Right lobe of liver (tissue), 6 donors: ENCODE measurements at places on chromosomes 1 and 21. TPM values are rescaled to one million over a fixed set of nuclear protein-coding genes. Genes with fewer than 3 reads are reported as not detected.
A peak's percentile ranks its signal among the peaks of the same experiment; 100 is the strongest.

DNA sequence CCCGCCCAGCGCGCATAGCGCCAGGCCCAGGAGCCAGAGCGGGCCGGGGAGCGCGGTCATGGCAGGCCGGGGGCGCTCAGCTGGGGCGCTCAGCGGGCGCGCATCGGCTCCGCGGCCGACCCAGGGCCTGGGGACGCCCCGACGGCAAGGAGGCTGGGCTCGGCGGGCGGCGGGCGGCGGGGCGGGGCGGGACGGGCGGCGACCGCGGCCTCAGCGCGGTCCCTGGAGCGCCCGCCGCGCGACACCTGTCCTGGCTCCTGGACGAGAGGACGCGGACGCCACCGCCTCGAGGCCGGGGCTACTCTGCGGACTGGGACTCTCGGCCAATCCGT lies 273 bp downstream of the BMP8B start:
- no peak for DNase-seq

- DNase-seq: peak; percentile 67
Observed at GRCh38 chr1:1894354-1895059, 3.6 kb upstream of the GNB1 start.

DNA sequence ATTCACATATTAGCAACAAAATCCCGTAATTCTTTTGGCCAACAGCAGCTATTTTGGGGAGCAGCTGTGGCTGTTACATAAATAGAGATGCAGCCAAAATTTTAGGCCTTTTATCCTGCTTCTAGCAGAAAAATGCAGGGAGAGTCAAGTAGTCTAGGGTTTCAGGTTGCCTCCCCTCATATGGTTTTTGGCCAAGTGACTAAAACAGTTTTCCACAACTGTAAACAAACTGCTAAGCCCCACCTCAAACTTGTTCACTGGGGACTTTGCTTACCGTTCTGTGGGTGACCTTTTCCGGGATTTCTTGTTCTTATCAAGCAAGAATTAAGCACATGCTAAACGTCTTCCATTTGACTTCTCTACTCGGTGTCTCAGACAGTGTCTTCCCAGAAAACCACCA lies 133.4 kb downstream of the EDEM3 start:
- no peak for DNase-seq

- DNase-seq: no peak
Observed at GRCh38 chr21:33101300-33101911, 31.5 kb downstream of the OLIG1 start.

DNA sequence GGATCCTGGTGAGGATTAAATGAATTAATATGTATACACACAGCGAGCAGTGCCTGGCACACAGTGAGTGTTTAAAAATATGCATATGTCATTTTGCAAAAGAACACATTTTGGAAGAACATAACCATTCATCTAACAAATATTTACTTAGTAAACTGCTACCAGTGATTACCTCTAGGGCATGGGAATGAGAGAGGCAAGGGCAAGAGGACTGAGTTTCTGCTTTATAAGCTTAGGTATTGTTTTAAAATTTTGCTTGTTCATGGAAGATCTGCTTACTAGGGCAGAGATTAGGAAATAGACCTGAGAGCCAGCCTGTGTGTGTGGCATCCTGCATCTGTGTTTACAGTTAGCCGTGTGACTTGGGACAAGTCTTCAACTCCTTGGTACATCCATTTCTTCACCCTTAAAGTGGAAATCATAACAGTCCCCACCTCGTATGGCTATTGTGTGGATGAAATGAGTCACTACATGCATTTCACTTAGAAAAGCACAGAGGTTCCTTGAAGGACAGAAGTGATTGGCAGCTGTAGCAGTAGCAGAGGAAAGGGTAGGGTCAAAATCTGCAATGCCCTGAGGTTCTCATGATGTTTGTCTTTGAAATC lies 198.5 kb upstream of the FMN2 start:
- no peak for DNase-seq

- DNase-seq: no peak
Observed at GRCh38 chr1:65630855-65631254, 161.8 kb upstream of the PDE4B start.

GRCh38 chr1:156123356-156124196 lies 9.1 kb downstream of the LMNA start:
- peak; percentile 92 for DNase-seq

- DNase-seq: no peak
Observed at GRCh38 chr1:153771261-153771660, 3.9 kb upstream of the SLC27A3 start.

DNA sequence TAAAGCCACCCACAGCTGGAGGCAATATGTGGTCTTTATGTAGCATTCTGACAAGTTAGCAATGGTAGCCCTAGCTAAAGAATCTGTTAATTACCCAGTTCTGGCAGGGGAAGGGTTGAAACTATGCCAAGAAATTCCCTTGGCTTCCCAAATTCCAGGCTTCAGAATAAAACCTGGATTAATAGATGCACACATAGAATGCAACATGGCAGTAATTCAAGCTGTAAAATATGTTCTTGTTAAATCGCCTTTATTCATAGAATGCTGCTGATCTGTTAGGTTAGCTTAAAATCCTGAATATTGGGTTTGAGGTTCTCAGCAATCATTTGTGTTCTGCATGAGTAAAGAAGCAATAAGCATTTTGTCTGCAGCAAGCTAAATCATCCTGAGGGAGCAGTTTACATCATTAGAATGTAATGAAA lies 80.1 kb downstream of the ZNF326 start:
- DNase-seq: no peak

DNA sequence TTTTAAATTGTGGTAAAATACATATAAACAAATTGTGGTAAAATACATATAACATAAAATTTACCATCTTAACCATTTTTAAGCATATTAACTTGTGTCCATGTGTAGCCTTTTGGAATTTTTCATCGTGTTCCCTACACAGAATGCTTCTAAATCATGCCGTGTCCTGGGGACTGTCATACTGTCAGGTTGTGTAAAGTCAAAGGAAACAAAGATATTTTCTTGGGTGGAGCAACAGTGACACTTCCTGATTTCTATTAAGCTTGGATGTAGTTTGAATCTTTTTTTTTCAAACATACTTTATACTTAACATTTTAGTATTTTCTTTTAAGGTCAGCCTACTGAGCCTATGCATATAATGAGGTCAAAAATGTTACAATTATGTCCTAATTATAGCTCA lies 32.3 kb downstream of the DOP1B start:
- no peak for DNase-seq

- no peak for DNase-seq
Observed at GRCh38 chr21:37688952-37689659, 227.2 kb downstream of the KCNJ6 start.

DNA sequence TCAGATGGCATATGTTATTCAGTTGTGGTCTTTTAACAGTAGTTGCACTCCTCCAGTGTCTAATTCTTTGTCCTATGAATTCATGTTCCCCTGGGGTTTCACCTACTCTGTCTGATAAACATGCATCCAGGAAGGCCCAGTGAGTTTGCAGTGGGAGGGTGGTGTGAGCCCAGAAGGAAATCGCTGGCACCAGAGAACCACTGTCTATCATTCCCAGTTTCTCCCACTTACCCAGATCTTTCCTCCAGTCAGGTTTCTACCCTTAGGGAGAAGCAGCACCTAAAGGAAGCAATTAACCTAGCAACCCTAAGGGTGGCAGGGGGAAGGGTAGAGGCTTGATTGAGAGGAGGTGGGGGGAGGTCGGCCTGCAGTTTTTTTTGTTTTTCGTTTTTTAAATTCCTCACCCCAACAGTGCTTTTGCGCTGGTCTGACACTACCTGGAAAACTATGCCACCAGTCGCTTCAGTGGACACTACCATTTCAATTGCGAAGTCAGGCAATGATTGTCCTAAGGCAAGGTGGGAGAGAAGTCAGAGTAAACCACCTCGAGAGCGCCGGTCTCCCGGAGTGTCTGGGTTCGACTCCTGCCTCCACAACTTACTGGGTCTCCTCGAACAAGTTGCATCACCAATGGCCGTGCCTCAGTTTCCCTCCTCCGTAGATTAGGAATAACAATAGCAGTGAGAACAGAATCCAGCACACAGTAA lies 766 bp upstream of the SLC44A3 start:
- DNase-seq: no peak

DNA sequence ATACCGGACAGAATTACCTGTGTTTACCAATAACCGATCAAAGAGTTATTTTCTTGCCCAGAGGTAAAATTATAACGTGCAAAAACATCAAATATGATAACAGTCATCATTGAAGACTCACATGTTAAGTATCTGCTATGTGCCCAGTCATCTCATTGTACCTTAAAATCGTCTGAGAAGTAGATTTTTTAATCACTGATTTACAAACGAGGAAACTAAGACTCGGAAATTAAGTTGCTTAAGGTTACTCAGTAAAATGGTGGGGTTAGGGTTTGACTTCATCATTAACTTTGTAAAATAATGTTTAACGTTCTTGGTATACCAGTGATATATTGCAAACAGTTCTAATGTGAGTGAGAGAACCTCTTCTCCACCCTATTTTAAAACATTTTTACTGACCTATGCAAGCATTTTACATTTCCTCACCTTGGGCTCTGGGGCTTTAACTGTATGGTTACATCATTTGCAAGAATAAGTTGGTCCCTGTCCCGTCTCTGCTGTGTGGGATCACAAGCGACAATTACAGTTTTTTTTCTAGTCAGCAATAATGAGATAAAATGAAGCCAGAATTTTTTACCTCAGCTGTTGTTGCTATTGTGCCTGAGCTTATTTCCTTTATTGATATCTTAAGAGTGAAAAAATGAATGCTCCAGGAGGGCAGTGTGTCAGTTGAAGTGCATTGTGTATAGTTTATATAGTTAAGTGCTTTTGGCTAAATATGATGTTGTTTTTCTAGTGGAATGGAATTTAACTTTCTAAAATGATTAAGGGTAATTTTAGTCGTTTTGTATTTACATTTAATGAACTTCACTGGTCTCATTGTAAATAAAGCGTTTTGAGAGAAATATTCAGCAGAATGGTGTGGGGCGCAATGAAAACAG lies 2.7 kb downstream of the RPRD2 start:
- DNase-seq: no peak

GRCh38 chr1:163789911-163790310 lies 468.2 kb downstream of the NUF2 start:
- DNase-seq: no peak

DNA sequence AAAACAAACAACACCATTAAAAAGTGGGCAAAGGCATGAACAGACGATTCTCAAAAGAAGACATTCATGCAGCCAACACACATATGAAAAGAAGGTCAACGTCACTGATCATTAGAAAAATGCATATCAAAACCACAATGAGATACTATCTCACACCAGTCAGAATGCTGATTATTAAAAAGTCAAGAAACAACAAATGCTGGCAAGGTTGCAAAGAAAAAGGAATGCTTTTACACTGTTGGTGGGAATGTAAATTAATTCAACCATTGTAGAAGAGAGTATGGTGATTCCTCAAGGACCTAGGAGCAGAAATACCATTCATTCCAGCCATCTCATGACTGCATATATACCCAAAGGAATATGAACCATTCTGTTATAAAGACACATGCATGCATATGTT lies 419.6 kb downstream of the NEGR1 start:
- no peak for DNase-seq

DNA sequence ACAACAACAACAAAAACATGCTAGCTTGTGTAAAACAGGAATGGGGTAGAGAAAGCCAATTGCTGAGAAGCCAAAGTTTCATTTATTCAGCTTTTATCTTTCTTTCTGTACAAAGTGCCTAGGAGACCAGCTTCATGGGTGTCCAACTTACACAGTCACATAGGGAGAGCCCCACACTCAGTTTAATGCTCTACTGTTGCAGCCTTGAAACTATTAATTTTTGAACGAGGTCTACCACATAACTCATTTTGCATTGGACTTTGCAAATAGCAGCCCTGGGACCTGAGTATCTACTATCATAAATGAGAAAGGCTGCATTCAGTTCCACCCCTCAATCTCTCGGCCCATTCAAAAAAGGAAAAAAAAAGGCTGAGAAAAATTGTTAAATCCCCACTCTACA lies 98.8 kb downstream of the ZNF644 start:
- no peak for DNase-seq

DNA sequence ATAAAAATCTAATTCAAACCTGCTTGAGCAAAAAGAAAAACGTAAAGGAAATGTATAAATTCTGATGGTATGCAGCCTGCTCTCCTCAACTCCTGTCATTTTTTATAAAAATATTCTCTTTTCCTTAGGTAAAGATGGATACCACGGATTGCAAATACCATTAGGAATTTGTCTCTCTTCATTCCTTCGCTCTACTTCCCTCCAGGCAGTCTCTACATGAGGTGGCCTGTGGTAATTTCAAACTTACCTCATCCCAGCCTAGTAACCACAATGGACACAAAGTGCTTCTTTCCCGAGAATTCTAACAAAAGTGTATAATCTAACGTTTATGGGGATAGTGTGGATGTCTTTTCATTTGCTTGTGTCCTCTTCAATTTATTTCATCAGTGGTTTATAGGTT lies 239.5 kb upstream of the LRRC7 start:
- no peak for DNase-seq

The PLEKHG5 gene
- total RNA-seq: 0.70 TPM

The DSTYK gene
- total RNA-seq: 2.8 TPM

The ERRFI1 gene
- total RNA-seq: 539 TPM

The AMY2A gene
- total RNA-seq: not detected

The CTSK gene
- total RNA-seq: 2.7 TPM

The LRRC40 gene
- total RNA-seq: 10.0 TPM

The UBXN11 gene
- 4.6 TPM for total RNA-seq

The TLR5 gene
- total RNA-seq: 1.8 TPM

The SYCP1 gene
- not detected for total RNA-seq

The FAM177B gene
- not detected for total RNA-seq
